Stimulated activated CD4-positive, alpha-beta T cell treated with anti-CD3 and anti-CD28 coated beads, Interleukin-12 subunit alpha, Interleukin-12 subunit beta, amount 100 ng/mL, for 24 hours (primary cell): ENCODE measurements at places on chromosomes 7 and 10.
A peak's percentile ranks its signal among the peaks of the same experiment; 100 is the strongest.

DNA sequence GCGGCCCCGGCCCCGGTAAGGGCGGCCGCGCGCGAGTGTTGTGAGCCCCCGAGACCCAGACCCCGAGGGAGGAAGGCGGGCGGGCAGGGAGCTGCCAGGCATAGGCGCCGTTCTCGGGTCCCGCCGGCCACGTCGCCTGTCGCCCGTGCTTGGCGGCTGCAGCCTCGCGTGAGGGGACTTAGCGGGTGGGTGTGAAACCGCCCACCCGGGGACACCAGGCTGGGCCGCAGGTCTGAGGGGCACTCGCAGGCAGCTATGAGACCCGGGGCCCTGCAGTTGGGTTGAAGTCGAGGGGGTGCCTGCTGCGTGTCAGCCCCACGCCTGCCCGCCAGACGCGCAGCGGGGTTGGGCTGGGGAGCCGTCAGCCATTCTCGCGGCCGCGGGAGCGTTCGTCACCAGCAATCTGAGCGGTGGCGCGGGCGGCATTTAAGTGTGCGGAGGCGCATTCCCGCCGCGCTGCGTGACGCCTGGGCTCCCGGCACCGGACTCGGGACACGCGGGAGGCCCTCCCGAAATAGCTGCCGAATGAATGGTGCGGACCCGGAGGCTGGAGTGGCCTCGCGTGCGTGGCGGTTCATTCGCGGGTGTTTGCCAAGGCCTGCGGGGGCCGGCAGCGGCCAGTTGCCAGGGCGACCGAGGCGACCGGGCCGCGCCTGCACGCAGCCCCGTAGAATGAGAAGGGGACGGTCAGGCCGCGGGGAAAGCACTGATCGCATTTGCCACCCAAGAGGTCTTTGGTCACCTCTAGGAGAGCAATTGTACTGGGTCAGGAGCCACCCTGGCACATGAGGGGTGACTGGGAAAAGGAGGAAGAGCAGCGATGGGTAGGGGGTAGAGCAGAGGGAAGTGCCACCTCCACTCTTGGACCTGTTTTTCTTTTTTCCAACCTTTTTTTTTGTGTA lies 750 bp downstream of the ZNF398 start:
- peak; percentile 54 for DNase-seq

DNA sequence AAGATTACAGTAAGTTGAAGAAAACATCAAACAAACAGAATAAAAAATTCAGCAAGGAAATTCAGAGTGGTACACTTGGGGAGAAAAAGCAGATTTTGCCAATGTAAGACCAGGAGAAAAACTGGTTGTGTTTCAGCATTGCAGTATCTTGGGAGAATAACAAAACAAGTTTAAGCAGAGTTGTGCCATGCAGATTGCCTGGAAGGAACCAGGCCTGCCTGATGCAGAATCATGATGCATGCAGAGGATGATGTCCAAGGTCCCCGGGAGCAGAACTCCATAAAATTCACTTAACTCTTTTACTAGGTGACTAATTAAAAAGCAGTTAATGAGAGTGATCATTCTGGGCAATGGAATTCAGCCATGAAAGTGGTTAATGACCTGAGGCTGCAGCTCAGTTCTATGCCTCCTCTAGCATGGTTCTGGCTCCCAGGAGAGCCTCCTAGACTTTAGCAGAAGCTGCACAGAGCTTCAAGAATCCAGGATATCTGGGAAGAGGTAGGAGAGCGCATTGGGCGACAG lies 379.7 kb upstream of the C7orf33 start:
- DNase-seq = no peak

DNA sequence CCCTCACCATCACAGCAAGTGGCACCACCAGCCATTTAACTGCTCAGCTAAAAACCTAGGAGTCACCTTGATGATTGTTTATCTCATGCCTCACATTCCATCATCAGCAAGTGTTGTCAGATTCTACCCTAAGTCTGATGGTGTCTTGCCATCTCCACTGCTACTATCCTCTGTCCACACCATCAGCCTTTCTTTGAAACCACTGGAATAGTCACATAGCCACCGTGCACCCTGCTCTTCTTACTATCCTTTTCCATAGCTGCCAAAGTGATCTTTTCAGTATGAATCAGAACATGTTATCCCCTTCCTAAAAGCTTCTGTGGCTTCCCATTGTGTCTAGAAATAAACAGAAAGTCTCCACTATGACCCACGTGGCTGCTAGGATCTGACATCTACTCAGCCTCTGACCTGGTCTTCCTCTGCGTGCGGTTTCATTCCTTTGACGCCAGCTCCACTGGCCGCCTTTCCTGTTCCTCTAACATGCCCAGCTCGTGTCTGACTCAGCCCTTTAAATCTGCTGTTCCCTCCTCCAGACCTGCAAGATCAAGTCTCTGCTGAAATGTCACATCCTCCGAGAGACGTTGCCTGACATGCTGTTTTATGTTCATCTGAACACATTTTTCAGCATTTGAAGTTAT lies 16.5 kb upstream of the CHN2 start:
- peak; percentile 14 for DNase-seq

DNA sequence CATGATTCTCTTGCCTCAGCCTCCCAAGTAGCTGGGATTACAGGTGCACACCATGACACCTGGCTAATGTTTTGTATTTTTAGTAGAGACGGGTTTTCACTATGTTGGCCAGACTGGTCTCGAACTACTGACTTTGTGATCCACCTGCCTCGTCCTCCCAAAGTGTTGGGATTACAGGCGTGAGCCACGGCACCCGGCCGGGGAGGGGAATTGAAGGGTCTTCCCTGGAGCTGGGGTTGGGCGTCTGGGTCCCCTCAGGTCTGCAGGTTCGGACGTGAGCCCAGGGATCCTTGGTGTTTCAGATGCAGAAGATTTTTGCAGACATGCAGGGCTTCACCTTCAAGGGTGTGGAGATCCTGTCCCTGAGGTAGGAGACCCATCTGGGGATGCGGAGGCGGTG lies 6.0 kb upstream of the MUC12 start:
- DNase-seq = no peak

DNA sequence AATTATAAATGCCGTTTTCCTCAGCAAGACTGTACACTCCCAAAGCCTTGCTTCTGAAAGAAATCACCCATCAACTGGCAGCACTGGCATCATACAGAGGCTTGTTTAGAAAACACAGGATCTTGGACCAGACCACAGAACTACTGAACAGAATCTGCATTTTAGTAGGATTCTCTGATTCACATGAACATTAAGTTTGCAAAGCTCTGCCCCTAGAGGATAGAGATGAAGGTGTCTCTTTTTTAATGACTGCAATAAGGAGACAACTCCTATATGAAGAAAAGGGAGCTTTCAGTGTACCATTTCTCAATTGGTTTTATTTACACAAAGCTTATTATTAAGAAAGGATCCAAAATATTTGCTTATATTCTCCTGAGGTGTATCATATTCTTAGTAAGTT lies 172.7 kb downstream of the AGMO start:
- no peak for DNase-seq

DNA sequence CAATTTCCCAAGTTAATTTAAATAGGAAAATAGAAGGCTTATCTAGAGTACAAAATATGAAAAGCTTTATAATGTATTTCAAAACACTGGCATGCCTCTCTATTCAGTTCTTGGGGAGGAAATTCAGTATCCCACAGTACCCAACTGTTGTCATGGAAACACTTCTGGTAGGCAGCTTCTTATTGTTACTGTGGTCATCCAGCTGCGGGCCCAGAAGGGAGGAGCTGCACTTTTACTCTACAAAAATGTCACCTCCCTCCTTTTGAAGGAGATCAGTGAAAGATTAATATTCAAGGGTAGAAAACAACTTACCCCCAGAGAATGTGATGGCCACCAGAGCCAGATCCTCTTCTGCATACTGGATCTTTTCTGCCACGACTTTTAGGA lies 202.8 kb downstream of the RAPGEF5 start:
- no peak for DNase-seq

DNA sequence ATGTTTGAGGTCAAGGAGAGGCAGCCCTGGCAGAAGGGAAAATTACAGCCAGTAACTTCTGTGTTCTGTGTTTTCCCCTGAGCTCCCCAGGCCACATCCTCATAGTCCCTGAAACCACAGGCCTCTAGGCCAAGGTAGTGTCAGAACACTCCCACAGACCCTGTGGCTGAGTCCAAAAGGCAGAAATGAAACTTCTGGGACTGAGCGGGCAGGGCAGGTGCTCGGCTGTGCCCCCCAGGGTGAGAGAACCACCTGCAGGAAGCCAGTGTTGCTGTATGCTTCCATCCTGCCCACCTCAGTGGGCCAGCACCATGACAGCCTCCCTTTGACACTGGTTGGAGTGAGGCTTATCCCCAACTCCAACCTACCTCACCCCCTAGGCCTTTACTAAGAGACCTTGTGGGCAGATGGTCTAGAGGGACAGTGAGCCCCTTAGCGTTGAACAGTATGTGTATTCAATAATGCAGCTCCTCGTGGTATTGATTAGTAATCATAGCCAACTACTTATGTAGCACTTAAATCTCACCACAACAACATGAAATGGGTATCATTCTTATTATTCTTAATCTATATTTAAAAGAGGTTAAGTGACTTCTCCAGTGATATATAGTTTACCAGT lies 30.3 kb downstream of the PIK3CG start:
- DNase-seq = no peak

- no peak for DNase-seq
Measured at GRCh38 chr10:91575044-91575610, 57.7 kb downstream of the PPP1R3C start.

DNA sequence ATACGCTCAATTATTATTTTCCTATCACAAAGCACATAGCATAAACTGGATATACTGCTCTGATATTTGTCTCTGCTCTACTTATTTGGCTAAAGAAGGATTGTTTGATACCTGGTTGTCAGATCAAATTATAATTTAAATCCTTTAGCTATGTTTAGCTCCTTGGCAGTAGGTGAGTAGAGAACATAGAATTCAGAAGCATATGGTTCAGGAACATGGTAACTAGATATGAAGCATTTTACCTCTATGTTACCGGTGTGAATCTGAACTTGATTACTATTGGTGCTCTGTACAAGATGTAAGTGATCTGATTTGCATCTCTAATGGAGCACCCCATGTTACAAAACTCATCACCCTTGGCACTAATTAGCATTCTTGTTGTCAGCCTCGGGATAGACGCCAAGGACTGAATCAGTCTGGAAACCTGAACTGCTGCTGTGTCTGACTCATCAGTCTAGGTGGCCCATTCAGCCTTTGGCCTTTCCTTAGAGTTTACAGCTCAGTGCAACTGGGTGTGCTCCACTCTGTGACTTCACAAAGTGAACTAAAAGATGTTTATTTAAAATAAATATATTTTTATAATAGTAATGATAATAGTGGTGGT lies 12.3 kb upstream of the MYPN start:
- DNase-seq = no peak

DNA sequence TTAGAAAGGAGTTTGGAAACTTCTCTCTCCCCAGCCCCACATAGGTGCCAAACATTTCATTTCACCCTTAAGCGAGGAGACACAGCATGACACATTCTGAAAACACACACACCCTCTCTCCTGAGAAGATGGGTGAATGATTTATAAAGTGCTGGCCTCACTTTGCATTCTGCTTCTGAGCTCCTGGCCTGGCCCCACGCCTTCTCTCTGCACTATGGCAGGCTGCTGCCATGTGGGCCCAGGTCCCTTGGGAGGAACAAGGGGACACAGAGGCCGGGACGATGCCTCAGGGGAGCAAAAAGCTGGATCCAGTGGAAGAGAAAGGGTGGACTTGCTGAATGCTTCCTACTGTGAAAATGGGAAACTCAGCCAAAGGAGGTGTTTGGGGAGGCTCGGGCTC lies 56.0 kb downstream of the CPXM2 start:
- DNase-seq = no peak

GRCh38 chr10:94041206-94041605 lies 47.5 kb downstream of the PLCE1 start:
- DNase-seq = no peak

- no peak for DNase-seq
Measured at GRCh38 chr7:45479781-45480180, 94.4 kb upstream of the ADCY1 start.

DNA sequence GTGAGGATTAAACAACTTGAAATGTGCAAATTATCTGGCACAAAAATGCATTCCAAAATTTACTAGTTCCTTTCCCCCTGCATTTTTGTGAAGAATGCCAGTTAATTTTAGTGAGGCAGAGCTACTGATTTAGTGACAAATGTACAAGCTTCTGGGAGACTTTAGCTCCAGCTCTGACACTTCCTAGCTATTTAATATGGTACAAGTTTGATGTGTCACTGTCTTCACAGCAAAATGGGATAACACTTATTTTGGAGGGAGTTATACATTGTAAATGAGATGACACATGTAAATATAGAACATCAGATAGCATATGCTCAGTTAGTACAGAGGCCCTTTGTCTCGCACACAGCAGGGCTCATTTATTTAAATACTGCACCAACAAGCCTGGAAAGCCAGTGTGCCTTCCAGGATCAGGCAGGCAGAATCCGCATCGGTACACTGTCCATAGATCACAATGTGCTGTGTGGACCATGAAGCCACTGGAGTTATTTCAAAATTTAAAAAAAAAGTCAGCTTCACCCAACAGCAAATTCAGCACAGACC lies 48.7 kb downstream of the ELMO1 start:
- DNase-seq = no peak

GRCh38 chr7:28815928-28816373 lies 142.2 kb downstream of the TRIL start:
- no peak for DNase-seq

GRCh38 chr7:134669845-134670373 lies 23.3 kb downstream of the BPGM start:
- DNase-seq = peak; percentile 58

DNA sequence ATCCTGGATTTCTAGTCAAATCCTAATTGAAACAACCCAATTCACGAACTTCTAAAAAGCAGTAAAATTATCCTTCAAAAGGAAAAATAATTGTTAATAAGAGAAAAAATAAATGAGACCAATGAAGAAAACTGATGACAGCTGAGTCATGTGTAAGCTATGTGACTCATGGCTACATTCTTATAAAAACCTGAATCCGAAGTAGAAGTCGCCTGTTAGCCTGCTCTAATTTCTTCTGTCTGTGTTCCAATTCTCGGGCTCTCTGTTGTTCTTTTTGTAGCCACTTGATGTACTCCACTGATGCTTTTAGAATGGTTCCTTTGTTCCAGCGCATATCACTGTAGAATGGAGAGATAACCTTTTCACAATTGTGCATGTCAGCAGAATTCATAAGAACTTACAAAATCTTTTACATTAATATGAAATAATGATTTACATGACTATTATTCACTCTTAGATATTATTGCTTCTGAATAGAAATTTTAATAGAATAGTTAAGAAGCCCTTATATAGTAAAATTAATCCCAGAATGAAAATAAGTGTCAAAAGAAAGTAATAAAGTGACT lies 88.8 kb downstream of the TFEC start:
- no peak for DNase-seq

GRCh38 chr10:15035385-15036301 lies 8.1 kb upstream of the OLAH start:
- DNase-seq = no peak

GRCh38 chr10:54880996-54881395 lies 80.0 kb upstream of the PCDH15 start:
- DNase-seq = no peak

GRCh38 chr7:41174521-41174920 lies 528.4 kb downstream of the INHBA start:
- DNase-seq = no peak

DNA sequence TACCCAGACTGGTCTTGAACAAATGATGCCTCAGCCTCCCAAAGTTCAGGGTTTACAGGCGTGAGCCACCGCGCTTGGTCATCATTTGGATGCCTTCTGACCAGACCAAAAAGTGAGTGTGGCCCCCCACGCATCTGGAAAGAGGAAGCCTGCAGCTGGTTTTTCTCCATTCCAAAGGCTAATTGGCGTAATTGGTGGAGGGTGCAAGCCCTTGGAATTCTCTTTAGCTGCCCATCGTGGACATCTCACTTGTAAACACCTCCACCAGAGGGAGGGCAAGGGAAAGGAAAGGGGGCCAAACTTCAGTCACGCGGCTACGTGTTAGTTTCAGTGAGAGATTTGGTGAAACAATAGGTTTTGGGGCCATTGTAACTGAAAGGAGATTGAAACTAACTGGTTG lies 4.1 kb upstream of the ARHGAP21 start:
- DNase-seq = no peak
